ENCODE measurements at places on chromosomes 4 and X.

DNA sequence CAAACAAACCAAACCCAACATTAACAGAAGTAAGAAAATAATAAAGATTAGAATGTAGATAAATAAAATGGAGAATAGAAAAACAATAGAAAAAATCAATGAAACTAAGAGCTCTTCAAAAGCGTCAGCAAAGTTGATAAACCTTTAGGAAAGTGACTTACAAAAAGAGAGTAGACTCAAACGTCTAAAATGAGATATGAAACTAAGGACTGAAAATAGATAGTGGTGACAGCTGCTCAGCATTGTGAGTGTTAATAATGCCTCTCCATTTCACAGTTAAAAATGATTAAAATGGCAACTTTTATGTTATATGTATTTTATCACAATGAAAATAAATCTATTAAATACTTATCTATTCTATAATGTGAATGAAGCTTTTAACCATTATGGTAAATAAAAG lies 125.7 kb upstream of the CPXCR1 start:
- no peak for DNase-seq

DNA sequence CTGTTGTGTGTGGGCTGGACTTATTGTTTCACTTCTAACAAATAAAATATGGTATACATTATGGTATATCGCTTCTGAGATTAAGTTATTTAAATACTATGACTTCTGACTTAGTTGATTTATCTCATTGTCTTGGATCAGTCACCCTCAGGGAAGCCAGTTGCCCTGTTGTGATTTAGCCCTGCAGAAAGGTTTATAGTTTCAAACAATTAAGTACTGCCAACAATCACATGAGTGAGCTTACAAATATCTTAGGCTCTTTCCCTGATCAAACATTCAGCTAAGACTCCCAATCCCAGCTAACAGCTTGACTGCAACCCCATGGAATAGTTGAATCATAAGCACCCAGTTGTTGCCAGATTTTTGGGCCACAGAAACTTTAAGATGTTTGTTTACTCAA lies 85.4 kb downstream of the MAGEC1 start:
- no peak for DNase-seq

DNA sequence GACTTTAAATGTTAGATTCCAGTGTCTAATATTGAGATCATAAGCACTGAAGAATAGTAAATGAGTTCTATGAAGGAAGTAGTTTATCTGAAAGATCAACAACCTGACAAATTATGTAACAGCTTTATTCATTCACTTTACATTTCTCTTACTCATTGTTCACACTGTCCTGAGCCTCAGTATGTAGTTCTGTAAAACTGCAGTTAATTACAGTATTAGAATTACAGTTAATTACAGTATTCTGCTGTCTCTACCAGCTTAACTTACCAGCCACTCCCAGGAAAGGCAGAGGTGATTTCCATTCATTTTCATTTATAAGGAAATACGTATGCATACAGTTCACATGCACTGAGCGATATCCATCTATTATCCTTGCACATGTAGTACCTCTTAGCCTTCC lies 32.7 kb downstream of the NFKB1 start:
- peak; percentile 60 for DNase-seq

GRCh38 chr4:76198411-76199237 lies 15.0 kb downstream of the SCARB2 start:
- DNase-seq = peak; percentile 83

GRCh38 chr4:5662555-5662954 lies 45.8 kb downstream of the EVC2 start:
- no peak for DNase-seq

GRCh38 chr4:136893573-136893972 lies 638.7 kb downstream of the PCDH18 start:
- no peak for DNase-seq

DNA sequence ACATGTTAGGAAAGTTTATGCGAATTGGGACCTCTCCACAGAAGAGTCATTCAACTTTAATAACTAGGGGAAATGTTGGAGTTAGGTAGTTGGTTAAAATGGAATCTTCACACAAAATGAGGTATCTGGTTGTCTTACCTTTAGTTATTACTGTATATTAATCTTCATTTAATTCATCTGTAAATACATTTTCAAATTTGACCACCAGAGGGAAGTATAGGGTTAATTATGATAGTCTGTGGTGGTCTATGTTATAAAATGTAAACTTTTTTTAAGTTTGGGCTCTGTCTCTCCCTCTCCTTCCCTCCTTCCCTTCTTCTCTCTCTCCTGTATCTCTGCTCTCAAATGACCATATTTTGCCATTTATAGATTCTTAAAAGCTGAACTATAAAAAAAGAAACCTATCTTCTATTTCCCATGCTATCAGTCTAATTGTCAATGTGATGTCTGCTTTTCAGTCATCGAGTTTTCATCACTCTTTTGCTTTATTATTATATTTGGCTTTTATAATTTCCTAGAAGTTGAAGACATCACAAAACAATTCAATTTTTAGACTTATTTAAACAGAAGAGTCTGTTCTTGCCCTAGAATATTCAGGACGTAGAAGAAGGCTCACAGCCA lies 49.8 kb downstream of the TMEM144 start:
- DNase-seq = peak; percentile 11

DNA sequence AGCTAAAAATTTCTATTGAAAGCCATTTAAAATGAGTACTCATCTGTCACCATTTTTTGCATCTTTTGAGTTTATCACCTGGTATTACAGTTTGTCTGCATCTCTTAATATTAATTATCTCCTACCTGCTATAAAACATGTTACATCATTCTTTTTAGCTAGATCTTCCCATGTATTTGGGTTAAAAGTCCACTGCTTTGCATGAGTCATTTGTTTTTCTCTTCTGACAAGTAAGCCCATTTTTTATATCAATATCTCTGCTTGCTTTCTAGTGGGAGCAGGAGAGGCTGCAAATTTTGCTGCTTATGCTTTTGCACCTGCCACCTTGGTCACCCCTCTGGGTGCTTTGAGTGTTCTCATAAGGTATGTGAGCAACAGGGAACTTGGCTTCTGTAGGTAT lies 16.1 kb downstream of the NIPAL1 start:
- DNase-seq = no peak

DNA sequence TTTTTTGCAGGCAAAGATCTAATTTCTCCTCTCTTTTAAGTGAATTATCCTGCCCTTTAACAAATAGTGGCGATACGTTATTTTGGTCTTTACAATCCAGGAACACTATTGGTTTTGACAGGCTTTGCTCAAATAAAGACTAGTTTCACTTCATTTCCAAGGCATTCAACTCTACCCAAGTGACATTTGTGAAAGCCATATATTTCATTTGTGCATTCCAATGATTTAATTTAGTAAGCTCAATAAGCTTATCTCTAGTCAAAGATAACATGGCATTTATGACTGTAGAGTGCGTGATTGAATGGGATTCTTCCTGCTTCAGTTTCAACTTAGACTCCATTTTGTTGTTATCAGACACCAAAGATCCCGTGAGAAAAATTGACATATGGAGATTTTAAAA lies 959.8 kb downstream of the ADGRL3 start:
- DNase-seq = no peak

- DNase-seq = no peak
These were observed 26.7 kb upstream of the BMP2K start for GRCh38 chr4:78749258-78749971.

DNA sequence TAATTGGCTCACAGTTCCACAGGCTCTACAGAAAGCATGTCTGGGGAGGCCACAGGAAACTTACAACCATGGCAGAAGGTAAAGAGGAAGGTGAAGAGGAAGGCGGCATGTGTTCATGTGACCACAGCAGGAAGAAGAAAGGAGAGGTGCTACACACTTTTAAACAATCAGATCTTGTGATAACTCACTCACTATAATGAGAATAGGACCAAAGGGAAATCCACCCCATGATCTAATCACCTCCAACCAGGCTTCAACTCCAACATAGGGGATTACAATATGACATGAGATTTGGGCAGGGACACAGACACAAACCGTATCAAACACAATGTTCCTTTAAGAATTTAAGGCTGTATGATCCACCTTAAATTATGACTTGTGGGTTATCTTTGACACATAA lies 10.5 kb upstream of the PGM2 start:
- DNase-seq = no peak
